Esophagus squamous epithelium (tissue), 5 donors: ENCODE measurements at places on chromosomes 1 and 21.

DNA sequence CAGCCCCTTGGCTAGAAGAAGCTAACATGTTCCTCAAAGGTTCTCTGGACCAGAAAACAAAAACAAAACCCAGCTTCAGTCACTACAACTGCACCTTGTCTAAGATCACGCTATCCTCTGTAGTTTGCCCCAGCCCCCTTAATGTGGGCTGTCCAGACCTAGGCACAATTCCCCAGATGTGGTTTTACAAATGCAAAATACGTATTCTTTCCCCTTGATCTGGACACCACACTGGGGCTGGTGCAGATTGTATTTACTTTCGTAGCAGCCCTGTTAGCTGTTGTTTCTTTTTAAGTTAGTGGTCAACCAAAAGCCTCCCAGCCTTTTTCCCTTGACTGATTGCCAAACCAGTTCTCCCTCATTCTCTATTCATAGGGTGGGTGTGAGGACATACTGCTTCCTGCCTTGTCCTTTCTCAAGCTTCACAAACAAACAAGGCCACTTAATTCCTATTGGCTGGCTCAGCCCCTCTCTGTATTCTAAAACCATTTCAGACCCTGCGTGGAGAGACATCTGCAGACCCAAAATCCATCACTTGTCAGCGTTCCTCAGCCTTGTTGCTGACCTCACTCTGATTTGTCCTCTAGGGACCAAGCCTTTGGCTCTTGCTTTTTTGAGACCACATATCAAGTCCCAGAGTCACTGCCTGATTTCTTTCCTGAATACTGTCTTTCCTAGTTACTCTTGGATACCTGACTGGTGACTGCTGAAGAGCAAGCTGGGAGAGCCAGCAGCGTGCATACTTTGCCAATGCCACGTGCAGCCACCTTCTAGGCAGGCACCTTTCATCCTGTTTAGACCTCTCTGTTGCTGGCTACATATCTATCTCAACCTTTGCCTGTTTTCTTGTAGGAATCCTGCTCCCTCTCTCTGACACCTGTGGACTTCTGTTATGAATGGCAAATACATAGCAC, 96.4 kb upstream of the RAB3GAP2 start:
- DNase-seq = no peak

DNA sequence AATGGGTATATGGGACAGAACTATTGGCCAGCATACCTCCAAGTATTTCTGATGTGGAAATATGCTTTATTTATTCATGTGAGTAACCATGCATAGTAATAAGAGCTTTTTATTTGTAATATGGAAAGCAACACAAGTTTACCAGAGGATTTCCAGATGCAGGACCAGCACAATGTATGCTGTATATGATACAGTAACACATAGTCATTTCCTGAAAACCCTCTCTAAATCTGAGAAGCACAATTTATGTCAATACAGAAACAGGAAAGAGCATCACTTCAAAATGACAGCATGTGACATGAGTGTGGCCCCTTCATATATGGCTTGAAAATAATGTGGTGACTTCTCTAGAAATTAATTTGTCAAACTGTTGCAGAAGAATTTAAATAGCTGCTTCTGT, 1134.7 kb upstream of the ADGRL2 start:
- no peak for DNase-seq

DNA sequence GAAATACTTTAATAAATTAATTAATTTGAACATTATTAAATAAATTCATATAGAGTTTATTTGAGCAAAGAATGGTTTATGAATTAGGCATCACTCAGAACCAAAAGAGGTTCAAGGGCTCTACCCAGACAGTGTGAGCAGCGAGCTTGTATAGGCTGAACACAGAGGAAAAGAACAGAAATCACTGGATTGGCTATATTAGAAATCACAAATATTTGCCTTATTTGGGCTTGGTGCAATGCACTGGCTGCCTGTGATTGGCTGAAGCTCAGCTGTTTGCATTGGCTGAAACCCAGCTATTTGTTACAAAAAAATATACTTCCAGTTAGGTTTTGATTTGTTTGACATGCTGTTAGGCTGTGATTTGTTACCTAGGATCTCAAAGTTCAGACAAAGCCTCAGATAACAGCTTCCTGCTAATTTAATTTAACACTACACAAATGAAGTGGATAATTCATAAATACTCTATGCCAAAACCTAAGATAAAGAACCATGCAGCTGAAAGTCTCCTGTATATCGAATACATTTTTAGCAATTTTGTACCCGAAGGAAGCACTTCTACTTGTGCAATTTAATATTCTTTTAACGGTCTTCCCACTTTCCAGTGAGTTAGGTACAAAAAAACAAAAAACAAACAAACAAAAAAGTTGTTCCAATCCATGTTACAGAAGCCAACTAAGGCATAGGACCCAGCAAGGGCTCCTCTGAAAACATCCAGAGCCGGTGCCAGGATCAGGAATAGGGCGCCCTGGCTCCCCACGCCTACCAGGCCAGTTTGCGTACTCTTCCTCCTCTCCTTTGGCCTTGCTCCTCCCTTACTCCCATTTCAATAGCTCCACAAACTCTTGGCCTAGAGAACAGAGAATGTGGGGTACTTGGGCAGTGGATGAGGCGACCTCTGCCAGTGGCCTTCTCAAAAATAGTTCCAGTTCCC, 179.1 kb downstream of the DUSP10 start:
- DNase-seq = no peak

DNA sequence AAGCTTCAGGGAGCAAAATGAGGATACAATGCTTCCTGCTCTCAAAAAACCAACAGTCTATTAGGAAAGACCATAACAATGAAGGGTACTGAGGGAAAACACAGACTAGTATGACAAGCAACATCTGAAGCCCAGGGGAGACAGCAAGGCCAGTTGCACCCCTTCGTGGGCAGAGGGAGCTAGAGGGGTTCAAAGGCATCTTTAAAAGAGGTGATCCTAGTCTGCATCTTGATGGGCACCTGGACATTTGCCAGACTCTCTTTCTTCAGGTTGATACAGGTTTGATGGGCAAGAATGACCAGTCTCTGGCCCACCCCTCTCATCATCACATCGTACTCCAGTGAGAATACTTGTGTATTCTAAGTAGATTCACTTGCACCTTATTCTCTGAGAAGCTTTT, 177.7 kb downstream of the VAV3 start:
- DNase-seq = no peak

DNA sequence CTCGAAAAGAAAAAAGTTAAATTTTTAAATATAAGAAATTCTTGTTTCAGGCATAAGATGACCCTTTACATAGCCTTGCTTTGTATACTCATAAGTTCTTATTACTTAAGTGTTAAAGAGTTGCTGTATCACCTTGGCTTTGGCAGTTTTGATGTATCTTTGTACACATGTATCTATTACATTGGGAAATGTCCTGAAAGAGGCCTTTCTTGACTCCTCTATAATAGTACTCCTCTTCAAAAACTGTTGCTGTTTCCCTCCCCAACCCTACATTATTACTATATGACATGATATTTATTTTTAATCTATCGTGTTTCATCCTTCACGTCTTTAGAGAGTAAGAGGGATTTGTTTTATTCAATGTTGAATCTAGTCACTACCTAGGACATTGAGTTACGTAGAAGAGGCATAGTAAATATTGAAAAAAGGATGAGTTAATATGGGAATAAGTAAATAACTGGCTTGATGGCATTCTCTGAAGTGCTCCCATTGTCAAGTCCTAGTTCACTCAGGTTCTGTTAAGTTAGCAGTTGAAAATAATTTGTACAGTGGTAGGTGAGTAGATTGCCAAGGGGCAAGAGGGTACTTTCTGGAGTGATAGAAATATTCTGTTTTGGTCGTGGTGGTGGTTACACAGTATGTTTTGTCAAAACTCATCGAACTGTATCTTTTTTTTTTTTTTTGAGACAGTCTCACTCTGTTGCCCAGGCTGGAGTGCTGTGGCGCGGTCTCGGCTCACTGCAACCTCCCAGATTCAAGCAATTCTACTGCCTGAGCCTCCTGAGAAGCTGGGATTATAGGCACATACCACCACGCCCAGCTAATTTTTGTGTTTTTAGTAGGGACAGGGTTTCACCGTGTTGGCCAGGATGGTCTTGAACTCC, 8.2 kb downstream of the THRAP3 start:
- no peak for DNase-seq

DNA sequence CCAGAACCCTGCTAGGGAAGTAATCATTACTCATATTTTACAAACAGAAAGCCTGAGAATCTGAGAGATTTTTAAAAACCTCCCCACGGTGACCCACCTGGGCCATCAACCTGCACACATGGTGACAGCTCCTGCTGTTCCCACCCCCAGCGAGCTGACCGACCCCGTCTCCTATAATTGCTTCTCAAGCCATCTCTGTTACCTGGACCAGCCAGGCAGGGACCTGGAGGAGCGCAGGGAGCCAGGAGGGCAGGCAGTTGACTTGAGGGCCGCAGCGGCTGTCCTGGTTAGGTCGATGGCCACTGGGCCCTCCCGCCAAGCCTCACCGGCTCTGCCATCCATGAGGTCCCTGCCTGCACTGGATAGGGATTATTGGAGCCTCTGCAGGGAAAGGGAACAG, 7.7 kb downstream of the TFF2 start:
- DNase-seq = no peak

GRCh38 chr1:4309676-4310320, 344.6 kb upstream of the AJAP1 start:
- DNase-seq = no peak

GRCh38 chr1:169949139-169949538, 55.4 kb upstream of the SCYL3 start:
- DNase-seq = no peak

GRCh38 chr1:101295209-101295608, 58.4 kb downstream of the S1PR1 start:
- DNase-seq = no peak

DNA sequence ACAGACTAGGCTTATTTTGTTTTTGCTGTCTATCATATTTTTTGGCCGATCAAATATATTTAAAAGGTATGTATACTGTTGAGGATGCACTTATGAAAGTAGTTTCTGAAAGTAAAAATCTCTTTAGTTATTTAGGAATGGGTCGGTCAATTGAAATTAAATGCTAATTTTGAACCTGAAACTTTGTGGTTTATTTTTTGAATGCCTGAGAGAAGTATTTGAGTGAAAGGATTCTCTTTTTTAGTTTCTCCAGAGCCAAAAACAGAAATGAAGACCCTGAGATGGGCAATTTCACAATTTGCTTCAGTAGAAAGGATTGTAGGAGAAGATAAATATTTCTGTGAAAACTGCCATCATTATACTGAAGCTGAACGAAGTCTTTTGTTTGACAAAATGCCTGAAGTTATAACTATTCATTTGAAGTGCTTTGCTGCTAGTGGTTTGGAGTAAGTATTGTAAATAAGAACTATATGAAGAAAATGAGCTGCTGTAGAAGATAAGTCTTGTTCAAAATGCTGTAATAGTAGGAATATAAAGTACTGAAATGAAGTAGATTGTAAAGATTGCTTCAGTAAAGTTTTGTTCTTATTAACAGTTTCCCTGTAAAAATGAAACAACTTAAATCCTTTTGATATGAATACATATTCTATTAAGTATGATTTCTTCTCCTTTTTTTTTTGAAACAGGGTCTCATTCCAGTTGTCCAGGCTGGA, 11.5 kb downstream of the USP1 start:
- DNase-seq = no peak

DNA sequence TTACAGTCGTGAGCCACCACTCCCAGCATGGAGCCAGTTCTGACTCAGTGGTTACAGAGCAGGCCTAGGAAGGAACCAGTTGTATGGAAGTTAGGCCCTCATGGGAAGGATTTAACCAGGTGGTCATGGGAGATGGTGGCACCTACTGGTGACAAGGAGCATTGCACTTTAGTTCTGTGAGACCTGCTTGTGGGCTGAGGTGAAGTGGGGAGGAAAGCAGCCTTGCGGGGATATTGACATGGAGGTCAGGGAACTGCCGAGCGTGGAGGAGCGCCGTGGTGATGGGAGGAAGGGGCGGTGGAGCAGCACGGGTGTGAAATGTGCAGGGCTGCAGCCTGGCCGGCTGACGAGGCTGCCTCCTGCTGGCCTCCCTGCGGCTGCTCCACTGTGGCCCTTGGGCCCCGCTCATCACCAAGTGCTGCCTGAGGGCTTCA, 100.4 kb downstream of the GALNT2 start:
- no peak for DNase-seq

DNA sequence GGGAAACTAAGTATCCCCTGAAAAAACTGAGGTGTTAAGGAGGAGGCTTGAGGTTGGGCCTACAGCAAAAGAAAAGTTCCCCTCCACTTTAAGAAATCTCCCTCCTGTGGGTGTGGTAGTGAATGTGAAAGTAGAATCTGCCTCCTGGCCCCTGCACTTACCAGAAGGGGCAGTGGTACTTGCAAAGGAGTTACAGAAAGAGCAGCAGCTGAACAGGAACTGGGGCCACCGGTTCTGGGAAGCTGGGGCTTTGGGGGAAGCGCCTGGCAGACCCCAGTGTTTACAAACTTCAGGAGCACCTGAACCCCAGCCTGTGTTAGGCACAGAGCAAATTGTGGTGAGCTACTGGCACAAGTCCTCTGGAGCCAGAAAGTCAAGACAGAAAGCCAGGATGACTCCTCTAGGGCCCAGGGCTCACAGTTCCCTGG, 250.2 kb upstream of the FGGY start:
- no peak for DNase-seq

DNA sequence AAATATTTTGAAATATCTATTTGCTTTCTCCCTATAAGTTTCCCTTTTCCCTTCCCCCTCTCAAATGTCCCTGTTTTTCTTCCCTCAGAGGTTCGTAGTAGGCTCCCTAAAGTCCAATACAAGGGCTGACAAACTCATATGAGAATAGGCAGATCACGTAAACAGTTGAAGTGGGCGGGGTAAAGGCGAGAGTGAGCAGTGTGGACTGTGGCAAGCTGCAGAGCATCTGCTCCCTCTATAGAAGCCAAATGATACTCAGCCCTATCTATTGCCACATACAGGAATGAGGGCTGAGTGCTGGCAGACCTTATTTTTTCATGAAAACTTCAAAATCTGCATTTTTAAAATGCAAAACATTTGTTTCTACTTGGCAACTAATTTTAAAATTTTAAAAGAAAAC, 26.3 kb downstream of the PRDX6 start:
- DNase-seq = no peak

- DNase-seq = no peak
Observed at GRCh38 chr1:2459757-2460156, 16.3 kb upstream of the PLCH2 start.

- DNase-seq = no peak
Observed at GRCh38 chr1:19423130-19423529, 62.2 kb downstream of the CAPZB start.

DNA sequence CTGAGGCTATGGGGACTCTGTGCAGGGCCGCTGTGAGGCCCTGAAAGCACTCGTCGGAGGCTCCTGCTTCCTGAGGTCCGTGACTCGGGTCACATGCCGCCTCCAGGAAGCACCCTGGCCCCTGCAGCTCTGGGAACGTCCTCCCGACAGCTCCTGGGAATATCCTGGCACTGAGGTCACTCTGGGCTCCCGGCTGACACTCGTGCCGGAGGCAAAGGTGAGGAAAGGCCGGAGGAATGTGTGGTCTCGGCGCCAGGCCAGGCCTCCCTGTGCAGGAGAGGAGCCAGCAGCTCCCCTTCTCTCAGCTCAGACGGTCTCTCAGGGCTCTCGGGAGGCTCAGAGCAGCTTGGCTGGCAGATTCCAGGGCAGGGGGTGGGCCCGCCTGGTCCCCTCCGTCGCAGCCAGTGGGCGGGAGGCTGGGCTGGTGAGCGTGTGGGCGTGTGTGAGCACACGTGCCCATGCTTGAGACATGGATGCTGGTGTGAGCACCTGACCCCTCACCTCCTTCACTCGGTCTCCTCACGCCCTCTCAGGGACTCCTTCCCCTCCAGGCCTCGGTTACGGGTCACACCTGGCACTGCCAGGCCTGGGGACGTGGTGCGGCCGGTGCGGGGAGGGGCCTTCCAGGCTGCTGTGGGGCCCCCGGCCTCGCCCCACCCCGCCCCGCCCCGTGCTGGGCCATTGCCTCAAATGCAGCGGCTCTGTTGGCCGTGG, 5.5 kb upstream of the RNF223 start:
- no peak for DNase-seq
